Stimulated activated CD8-positive, alpha-beta memory T cell treated with anti-CD3 and anti-CD28 coated beads, Interleukin-4, amount 100 ng/mL, for 1 hour (primary cell): ENCODE measurements at places on chromosomes 12 and 14.

- DNase-seq = no peak
These were observed 112.8 kb downstream of the DACT1 start for GRCh38 chr14:58750321-58751269.

DNA sequence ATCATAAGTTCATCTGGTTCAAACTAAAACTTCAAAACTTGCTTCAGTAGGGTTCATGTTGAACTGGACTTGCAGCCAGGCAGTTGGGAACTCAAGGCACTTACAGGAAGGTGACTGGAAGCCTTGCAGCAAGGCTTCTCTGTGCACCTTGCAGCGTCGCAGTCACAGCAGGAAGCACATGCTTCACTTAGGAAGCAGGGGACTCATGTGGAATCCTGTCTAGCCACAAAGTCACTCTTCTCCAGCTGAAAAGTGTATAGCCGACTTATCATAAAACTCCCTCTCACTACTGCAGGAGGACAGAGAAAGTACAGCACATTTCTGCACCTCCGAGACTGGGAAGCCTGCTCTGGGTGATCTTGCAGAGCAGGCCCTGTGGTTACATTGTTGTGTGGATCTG lies 114.0 kb upstream of the PRB2 start:
- DNase-seq = no peak

DNA sequence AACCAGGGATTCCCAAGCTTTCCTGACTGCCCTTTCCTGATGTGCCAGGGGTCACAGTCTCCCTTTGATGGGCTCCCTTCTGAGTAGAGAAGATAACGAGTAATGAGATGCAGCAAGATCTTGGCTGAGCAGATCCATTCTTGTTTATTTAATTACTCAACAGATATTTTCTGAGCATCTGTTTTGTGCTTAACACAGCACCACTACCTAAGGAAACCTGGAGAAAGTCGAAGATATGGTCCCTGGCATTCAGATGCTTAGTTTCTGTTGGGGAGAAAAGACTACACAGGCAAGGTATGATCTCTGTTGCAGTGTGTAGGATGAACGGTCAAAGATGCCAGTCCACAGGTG lies 3.9 kb downstream of the AJUBA start:
- no peak for DNase-seq

GRCh38 chr12:124898200-124898922 lies 16.1 kb downstream of the UBC start:
- DNase-seq = no peak

DNA sequence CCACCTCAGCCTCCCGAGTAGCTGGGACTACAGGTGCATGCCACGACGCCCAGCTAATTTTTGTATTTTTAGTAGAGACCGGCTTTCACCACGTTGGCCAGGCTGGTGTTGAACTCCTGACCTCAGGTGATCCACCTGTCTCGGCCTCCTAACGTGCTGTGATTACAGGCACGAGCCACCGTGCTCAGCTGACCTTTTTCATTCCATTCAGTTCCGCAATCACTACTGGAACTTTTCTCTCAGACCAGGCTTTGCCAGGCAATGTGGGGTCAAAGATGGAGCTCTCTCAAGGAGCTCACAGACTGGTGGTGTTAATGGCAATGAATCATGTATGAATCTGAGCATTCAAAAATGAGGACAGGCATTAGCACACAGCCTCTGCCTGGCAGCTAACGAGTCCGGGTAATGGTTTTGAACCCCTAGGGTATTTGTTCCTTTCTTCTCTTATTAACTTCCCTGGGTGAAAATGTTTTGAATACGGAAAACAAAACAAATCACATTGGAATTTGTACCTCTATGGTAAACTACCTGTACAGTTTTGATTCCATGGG lies 9.4 kb upstream of the TCHP start:
- DNase-seq = no peak

GRCh38 chr12:127172861-127173260 lies 1094.1 kb upstream of the TMEM132C start:
- DNase-seq = no peak

GRCh38 chr12:29455087-29455486 lies 42.4 kb downstream of the OVCH1 start:
- no peak for DNase-seq

DNA sequence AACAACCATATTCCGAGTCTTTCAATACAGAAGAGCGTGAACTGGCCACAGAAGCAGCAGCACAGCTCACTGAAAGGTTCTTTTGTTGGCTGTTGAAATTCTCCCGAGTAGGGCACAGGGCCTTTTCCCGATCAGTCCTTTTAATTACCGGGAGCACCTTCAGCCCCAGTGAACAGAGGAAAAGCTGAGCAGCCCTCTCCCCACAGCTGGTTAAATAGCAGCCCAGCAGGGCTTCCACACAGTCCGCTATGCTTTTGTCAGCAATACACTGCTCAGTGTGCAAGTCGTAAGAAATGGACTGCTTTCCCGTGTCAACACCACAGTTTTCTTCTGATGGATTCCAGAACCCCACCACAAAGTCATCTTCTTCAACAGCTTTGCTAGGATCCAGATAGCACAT lies 61.3 kb downstream of the DICER1 start:
- no peak for DNase-seq

- DNase-seq = no peak
These were observed 15.5 kb downstream of the E2F7 start for GRCh38 chr12:77049767-77050353.

DNA sequence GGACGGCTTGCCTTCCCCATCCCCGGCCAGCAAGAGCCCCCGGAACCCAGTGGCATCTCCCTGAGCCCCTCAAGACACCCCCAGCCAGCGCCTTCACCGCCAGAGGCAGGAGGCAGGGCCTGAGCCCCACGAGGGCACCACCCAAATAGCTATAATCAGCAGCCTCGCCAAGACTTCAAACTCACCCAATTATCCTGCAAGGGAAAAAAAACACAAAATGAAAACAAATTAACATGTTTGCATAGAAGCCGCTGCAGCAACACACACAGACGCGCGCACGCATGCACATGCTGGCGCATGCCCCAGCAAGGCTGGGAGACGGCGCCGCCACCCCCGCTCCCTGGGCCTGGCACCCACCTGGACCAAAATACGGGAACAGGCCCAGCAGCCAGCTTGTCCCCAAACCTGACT lies 15.8 kb downstream of the FAM222A start:
- DNase-seq = no peak

DNA sequence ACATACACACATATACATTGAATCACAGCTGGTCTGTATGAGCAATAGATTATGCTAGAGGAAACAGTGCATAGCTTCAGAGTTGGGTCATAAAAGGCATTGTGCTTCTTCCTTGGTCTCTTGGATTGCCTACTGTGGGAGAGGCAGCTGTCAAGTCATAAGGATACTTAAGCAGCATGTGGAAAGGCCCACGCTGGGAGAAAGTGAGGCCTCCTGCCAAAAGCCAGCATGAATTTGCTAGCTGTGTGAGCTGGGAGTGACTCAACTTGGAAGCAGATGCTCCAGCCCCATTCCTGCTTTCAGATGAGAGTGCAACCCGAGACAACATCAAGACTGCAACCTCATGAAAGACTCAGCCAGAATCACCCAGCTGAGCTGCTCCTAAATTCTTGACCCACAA lies 311.9 kb upstream of the TBX3 start:
- no peak for DNase-seq

- DNase-seq = no peak
These were observed 153.9 kb downstream of the PRKCH start for GRCh38 chr14:61475316-61475715.

GRCh38 chr12:117063162-117063911 lies 35.9 kb downstream of the TESC start:
- peak; percentile 4 for DNase-seq

DNA sequence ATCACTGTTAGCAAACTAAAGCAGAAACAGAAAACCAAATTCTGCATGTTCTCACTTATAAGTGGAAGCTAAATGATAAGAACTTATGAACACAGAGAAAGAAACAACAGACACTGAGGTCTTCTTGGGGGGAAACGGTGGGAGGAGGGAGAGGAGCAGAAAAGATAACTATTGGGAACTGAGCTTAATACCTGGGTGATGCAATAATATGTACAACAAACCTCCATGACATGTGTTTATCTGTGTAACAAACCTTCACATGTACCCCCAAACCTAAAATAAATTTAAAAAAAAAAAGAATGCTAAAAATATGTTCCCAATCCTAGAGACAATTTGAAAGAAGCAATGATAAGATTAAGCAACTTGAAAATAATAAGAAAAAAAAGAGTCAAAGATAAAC lies 89.5 kb downstream of the SOX5 start:
- no peak for DNase-seq

DNA sequence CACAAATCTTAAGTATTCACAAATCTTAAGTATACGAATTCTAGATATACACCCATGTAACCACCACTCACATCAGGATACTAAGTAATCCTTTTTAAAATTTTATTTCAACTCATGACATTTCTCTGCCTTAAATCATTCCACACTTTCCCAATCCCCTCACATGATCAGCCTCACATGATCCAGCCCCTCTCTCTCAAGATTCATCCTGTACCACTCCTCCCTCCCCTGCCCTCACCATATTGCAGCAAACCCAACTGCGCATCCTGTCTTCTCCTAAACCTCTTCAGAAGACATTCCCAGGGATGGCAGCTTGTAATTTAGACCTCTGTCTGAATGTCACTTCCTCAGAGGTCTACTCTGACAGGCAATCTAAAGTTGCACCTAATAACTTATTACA lies 1.7 kb upstream of the EIF4B start:
- no peak for DNase-seq

- no peak for DNase-seq
These were observed 94.2 kb downstream of the GRIP1 start for GRCh38 chr12:66584673-66585072.

- DNase-seq = no peak
These were observed 106.0 kb downstream of the CHST11 start for GRCh38 chr12:104562763-104563162.

GRCh38 chr12:131375972-131376345 lies 334.9 kb upstream of the SFSWAP start:
- DNase-seq = no peak

GRCh38 chr12:3727877-3728632 lies 24.9 kb downstream of the CRACR2A start:
- DNase-seq = no peak

- no peak for DNase-seq
These were observed 460.1 kb downstream of the NAV3 start for GRCh38 chr12:78290606-78291345.

- no peak for DNase-seq
These were observed 65.5 kb upstream of the BEGAIN start for GRCh38 chr14:100652744-100653143.

- DNase-seq = no peak
These were observed 7.6 kb downstream of the AICDA start for GRCh38 chr12:8605057-8605456.

DNA sequence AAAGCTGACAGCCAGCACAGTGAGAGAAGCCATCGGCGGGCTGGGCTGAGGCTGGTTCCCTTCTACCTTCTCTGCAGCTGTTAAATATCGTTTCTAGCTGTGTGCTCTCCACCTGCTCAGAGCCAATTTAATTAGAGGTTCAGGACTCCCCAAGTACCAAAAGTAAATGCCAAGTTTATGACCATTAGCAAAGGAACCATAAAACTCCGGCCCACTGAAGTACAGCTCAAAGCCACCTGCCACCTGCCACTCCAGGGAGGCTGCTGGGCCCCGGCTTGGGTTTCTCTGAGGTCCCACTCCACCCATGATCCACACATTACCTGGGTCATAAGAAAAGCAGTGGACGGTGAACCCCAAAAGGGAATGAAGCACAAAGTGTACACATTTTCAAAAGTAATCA lies 272.8 kb downstream of the KSR2 start:
- DNase-seq = no peak

GRCh38 chr12:109764776-109765445 lies 51.3 kb downstream of the FAM222A start:
- DNase-seq = no peak

DNA sequence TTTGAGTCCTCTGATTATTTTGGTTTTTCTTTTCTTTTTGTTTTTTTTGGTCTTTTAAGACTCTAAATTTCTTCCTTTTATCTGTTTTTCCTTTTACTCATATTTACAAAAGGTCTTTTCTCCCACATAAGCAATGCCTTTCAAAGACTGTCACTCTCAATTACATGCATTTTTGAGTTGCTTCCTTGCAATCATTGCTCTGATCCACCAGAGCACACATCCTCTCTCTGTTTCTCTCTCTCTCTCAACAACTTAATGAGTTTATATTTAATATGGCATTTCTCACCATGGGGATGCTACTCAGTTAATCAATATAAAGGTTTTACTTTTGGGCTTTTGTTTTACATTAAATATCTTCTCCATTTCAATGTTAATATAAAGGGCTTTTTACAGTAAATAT lies 62.7 kb upstream of the OR10AD1 start:
- DNase-seq = no peak

- peak; percentile 40 for DNase-seq
These were observed 1519.3 kb upstream of the TMEM132C start for GRCh38 chr12:126747530-126748149.

GRCh38 chr14:100289916-100290606 lies 16.2 kb downstream of the SLC25A29 start:
- no peak for DNase-seq

- no peak for DNase-seq
These were observed 70.0 kb downstream of the FLRT2 start for GRCh38 chr14:85599939-85600338.

DNA sequence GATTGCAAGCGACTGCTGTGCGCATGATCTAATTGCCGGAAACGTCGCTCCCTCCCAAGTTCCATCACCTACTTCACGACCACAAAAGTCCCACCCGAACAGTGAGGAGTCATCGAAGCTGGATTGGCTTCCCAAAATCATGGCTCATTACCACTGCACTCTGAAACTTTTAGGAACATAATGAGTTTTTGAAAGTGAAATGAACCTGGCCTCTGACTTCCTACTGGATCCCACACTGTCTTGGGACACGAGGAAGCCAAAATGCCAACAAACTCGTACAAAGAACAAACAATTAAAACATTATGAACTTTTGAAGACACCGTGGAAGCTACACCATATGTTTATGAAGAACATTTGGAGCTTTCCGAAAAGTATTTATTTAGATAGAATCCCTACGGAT lies 334.8 kb upstream of the TMPO start:
- no peak for DNase-seq

- no peak for DNase-seq
These were observed 5.7 kb upstream of the C12orf42 start for GRCh38 chr12:103501447-103501846.

- no peak for DNase-seq
These were observed 9.5 kb upstream of the CEP170B start for GRCh38 chr14:104855532-104856090.

DNA sequence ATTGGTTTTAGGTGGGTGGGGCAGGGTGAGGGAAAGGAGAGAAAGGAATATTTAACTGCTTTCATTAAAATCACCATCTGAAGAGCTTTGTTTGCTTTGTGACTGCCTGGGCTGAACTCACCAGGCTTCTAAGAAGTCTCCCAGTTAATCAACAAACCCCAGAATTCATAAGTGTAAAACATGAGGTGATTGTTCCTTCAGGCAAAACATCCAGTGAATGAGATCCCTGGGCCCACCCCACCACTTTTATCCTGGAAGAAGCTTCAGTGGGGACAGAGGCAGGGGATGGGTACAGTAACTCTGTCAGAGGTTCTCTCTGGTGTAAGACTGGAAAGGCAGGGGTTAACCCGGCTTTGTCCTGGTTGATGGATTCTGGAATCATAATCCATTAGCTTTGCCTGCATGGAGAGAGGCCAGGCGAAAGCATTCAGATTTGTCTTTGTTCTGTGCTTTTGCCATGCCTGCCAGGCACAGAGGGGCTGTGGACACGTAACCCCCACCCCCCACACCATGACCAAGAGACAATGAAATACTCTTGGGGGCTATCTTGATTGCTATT lies 16.7 kb downstream of the PDE1B start:
- DNase-seq = no peak
